GM23338 (cell line): ENCODE measurements at places on chromosomes 12 and 14.

DNA sequence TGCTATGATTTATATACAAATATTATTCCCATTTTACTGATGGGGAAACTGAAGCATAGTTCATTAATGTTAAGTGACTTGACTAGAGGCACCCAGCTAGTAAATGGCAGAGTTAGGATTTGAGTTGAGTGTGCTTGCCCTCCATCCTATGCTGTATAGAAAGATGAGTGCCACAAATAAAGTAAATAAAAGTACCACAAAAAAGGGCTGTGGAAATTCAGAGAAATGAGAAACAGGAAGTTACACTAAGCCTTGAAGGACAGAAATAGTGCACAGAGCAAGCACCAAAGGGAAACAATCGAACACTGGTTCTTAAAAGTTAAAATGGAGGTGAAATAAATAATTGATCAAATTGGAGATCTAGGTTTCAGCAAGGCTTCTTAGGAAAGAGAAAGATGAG is 9.2 kb upstream of the ABCD2 start:
- DNase-seq: no peak

DNA sequence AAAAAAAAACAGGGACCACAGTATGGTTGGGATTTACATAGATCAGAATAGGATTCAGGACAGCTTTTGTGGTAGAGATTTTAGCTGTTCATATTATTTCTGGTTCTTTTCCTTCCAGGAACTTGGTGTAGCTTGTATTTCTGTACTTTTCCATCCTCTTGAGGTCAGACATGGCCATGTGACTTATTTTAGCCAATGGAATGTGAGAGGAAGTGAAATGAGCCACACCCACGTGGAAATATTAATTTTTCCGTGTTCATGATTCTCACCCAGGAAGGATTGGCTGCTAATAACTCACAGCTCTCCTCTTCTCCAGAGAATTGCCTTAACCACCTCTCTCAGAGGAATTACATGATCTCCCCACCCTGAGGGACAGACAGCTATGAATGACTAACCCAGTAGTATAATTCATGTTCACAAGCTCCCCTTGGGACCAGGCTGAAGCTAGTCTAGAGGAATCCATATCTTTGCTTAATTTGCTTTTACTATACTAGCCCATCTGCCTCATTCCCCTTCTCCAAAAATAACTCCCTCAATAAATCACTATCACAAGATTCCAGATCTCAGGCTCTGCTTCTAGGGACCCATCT is 340.4 kb downstream of the NUAK1 start:
- DNase-seq: no peak

DNA sequence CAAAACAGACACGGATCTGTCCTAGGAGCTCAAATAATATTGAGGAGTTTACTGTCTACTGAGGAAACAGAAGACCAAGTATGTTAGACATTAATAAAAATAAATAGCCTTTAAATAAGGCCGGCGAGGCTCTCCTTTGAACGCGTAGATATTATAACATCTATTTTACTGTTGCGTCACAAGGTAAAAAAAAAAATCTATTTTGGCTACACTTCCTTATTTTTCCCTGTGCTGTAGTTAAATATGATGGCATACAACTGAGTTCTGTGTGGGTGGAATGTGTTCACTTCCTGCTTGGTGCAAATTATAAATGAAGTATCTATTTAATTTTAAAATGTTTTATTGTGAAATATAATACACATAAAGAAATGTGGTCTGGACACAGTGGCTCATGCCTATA is 17.2 kb upstream of the RAD52 start:
- DNase-seq: no peak

DNA sequence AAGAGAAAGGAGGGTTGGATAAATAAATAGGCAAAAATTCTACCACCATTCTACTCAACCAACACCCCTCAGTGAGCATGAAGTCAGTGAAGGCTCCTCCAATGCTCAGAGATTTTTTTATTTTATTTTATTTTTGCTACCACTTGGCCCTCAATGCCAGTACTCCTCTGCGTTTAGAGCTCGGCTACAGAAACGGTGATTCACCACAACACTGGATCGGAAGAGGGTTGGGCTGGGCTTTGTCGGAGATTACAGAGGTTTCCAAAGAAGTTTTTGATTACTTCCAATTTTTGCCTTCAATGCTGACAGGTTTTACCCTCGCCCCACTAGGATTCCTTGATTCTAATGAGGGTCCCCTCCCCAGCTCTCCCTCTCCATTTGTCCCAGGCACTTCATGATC is 1027.2 kb upstream of the TMEM132C start:
- no peak for DNase-seq

DNA sequence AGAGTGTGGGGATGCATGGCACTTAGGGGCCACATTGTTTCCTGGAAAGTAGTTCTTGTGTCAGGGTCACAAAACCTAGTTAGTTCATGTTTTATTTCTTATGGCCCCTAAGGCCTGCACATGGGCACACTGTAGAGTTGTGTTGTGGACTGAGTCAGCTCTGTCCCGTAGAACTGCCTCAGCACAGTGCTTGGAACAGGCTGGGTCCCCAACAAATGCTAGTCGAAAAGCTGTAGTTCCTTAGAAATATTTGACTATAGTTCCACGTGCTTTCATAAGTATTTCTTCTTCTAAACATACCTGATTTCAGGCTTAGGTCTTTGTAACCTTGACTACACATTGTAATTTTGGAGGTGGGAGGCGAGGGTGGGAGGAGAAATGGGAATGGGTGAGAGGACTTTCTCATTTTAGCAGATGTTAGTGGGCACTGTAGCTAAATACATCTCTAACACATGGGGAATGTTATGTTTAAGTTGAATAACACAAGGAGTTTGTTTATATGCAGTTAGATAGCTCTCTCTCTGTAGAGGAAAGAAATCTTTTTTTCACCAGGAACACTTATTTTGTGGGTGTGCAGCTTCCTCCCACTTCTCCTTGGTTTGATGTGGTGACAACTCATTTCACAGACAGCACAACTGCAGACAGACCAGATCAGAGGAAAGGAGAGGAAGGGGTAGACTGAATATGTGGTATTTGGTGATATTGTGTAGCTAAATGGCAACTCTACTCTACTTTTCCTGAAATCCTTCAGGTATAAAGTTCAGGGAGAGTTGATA is 39.5 kb upstream of the DACT1 start:
- DNase-seq: no peak

DNA sequence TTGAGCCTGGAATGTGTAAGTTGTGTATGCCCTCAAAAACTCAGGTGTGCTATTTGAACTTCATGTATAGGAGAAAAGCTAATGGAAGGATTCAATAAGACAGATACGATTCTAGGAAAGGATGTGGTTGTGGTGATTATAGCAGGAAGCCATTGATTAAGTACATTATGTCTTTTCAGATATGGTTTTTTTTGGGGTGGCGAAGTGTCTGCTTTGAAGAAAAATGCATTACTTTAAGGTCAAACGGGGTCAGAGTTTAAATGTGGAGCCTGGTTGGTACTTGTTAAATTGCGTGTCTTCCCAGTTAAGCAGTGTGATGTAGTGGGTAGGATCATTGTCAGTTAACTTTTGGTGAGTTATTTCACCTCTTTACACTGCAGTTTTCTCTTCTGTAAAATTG is 13.0 kb upstream of the NUP107 start:
- no peak for DNase-seq
